ENCODE measurements at places on chromosomes 7 and 10.

DNA sequence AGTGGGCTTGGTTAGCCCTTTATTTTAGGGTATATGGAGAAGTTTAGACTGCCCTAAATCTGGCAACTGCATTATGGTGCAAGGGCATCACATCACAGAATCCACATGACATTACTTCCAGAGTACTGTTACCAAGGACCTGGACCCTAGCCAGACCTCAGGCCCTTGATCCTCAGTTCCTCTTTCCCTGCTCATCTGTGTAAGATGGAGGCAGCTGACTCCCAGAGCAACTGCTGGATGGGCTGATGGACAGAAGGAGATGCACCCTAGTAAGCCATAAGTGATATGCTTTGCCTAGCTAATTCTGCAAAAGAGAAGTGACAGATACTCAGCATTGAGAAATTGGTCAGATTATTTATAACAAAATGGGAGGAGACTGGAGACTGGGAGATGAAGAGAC is 131.7 kb downstream of the DYNC1I1 start:
- DNase-seq = no peak

- DNase-seq = peak; percentile 61
Measured at GRCh38 chr7:98165827-98166667, 45.2 kb upstream of the BHLHA15 start.

DNA sequence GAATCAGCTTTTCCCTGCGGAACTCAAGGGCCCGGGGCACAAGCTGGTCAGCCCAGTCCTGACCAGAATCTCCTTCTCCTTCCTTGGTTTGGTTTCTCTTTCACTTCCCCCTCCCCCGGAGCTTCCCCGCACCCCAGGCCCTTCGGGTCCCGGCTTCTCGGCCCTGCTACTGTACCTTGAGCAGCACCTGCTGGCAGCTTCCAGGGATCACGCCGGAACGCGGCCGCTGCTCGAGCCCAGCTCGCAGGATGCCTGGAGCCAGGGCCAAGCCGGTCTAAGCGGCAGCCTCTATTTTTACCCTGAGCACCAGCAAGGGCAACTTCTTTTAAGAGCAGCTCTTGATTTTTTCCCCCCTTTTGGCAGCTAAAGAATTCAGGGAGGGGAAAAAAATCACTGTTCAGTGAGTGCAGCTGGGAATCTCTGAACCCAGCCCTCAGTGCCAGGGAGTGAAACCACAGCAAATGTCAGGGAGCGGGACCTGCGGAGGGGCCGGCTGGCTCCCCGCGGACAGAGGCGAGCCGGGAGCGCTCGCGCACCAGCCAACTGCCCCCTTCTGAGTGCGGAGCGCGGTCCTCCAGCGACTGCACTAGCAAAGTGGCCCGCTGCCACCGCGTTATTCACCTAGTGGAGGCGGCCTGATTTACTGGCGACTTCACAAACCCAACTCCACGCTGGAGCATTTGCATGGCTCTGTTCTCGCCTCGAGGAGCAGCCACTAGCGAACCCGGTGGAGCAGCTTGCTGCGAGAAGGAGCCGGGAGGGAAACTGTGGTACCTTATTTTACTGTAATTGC is 2.4 kb upstream of the INHBA start:
- DNase-seq = peak; percentile 98

GRCh38 chr10:11832042-11832441 is 8.9 kb downstream of the PROSER2 start:
- no peak for DNase-seq

- no peak for DNase-seq
Measured at GRCh38 chr10:81136261-81136660, 598.6 kb downstream of the SH2D4B start.

Data from Calu3 (cell line).